Activated CD4-positive, alpha-beta T cell treated with anti-CD3 and anti-CD28 coated beads, Interleukin-2, amount 10 ng/mL, durations not matched to agents 24 days and 14 days (primary cell): ENCODE measurements at places on chromosomes 6 and 20. TPM values are rescaled to one million over a fixed set of nuclear protein-coding genes. Genes with fewer than 3 reads are reported as not detected.

- DNase-seq, result no peak
Observed at GRCh38 chr6:90298459-90299053, 1.9 kb upstream of the BACH2 start.

DNA sequence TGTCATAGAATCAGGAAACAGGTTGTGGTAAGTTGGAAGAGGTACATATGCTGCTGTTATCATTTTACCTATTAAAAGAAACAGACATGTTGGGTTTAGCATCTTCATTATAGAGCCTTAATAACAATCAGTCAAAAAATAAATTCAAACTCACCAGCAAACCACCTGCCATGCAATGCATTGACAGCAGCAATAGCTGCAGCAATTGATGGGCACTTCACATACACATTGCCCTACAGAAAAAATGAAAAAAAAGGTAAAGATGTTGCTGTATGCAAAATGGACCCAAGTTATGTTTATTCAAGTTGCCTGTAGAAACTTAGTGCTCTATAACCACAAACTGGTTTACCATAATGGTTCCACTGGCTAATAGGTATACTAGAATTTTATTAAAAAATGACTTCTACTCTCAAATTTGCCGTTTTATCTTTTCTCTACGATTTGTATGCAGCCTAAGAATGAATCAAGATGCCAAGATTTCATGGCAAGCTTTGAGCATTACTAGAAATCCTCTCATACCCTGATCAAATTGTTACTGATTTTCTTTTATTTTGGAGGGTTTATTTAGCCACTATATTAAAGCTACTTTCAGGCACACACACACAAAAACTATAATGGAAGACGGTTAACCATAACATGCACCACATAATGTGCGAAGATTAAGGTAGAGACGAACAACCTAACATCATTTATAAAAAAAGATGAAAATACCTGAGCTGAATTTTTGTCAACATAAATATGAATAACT, 5.5 kb downstream of the ROMO1 start:
- no peak for DNase-seq

DNA sequence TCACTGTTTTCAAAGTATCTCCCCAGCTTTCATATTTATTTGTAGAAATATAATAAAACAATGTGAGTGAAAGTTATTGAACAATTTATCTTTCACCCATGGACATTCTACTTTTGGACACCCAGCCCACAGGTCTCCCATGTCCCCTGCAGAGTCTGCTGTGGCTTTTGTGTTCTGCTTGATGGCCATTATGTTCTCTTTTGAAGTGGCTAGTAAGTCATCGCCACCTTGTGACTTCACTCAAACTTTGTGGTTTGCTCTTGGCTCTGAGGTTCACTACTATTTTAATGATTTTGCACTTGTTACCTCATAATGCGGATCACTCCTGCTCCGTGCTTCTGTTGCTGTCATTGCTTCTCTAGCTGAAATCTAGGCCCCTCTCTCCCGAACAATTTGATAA, 10.2 kb upstream of the DEFB113 start:
- no peak for DNase-seq

DNA sequence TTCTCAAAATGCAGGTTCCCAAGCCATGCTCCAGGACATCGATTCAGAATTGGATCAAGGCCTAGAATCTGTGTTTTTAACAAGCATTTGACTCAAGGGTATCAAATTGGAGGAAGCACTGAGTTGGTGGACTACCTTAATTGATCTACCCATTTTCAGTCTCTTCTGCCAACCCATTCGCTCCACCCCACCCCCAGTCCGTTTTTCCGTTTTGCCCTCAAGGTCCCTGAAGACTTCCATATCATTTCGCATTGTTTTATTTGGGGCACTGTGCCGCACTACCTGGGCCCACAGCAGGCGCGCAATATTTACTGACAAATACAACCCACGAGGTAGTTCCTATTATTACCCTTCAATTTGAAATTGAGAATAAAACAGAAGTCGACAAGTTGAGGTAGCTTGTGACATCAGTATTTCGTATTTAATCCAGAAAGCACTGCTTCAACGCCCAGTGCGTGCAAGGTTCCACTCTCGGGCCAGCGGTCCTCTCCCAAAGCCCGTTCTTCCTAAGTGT, 557 bp upstream of the DHX35 start:
- DNase-seq, result no peak

- no peak for DNase-seq
Observed at GRCh38 chr6:43540507-43540906, 23.6 kb downstream of the POLR1C start.

- DNase-seq, result peak; percentile 69
Observed at GRCh38 chr20:32792316-32792715, 27.4 kb upstream of the MAPRE1 start.

DNA sequence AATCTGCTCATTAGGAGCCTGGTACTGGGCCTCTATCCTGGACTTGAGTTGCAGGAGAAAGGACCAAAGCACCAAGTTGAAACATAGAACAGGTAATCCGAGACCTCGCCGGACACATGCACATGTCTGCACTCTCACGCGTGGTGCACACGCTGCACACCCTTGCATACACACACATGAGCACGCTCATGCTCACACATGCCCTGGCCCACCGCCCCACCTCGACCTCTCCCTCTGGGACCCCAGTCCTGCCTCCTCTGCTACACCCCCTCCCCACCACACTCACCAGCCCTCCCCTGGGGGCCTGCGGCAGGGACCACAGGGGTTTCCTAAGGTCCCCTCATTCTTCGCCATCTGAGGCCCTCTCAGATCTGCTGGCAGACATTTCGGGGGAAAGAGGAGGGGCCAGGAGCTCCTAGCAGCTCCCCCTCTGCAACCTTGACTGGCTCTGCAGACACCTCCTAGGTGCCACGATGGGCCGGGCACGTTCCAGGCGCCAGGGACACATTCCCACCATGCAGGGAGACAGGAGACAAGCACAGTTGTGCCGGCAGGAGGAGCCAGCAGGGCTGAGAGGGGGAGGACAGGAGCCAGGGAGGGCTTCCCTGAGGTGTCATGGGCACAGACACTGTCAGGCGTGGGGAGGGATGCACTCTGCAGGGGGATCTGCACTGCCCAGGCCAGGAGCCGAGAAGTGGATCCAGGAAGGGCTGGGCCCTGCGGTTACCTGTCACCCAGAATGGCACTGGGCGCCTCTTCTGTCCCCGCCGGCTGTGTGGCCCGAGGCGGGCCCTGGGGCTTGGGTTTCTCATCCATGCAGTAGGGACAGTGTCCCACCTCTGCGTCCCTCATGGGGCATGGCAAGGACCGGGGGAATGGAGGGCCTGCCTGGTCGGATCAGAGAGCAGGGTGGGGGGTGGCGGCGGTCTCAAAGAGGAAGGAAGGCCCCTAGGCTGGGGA, 25.6 kb upstream of the LSM14B start:
- no peak for DNase-seq

GRCh38 chr6:89536231-89536630, 102.3 kb downstream of the LYRM2 start:
- no peak for DNase-seq

DNA sequence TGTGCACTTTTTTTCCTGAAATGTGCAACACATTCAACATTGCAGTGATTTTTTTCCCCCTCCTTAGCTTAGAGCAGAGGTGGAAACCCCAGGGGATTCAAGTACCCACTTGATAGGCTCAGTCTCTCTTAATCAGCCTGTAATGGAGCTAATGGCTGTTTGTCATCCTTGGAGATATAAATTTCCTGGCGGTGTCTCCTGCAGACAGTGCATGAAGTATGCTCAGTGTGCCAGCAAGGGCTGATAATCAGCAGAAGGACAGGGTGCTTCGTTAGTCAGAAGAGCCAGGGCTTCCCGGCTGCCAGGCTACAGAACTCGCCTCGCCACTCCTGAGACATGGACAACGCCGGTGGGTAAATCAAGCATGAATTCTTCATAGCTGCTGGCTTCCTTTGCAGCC, 69.8 kb upstream of the PHACTR2 start:
- DNase-seq, result no peak

GRCh38 chr6:124590001-124590400, 372.2 kb upstream of the RNF217 start:
- DNase-seq, result no peak

Gene ZNF165
- 0.26 and 0.47 TPM in 2 replicates for total RNA-seq

Gene FAM184A
- total RNA-seq, result 7.5 and 9.0 TPM in 2 replicates

Gene REM1
- not detected in 2 replicates for total RNA-seq

Gene POPDC3
- total RNA-seq, result not detected in 2 replicates

Gene MTFR2
- 24.4 and 24.6 TPM in 2 replicates for total RNA-seq

Gene NKAIN2
- total RNA-seq, result not detected in 2 replicates

Gene TMEM170B
- total RNA-seq, result 0.72 and 0.73 TPM in 2 replicates

Gene VSTM2L
- total RNA-seq, result 0.09 TPM in 1 of 2 replicates, not detected in the other

Gene LY6G6F
- total RNA-seq, result not detected in 2 replicates

Gene PERP
- 4.8 TPM in 2 replicates for total RNA-seq

Gene WFDC5
- total RNA-seq, result not detected in 2 replicates

Gene SPAG4
- total RNA-seq, result 3.5 and 5.2 TPM in 2 replicates

Gene MAK
- total RNA-seq, result 0.47 and 0.58 TPM in 2 replicates
